ENCODE measurements at places on chromosomes 11 and 22.

DNA sequence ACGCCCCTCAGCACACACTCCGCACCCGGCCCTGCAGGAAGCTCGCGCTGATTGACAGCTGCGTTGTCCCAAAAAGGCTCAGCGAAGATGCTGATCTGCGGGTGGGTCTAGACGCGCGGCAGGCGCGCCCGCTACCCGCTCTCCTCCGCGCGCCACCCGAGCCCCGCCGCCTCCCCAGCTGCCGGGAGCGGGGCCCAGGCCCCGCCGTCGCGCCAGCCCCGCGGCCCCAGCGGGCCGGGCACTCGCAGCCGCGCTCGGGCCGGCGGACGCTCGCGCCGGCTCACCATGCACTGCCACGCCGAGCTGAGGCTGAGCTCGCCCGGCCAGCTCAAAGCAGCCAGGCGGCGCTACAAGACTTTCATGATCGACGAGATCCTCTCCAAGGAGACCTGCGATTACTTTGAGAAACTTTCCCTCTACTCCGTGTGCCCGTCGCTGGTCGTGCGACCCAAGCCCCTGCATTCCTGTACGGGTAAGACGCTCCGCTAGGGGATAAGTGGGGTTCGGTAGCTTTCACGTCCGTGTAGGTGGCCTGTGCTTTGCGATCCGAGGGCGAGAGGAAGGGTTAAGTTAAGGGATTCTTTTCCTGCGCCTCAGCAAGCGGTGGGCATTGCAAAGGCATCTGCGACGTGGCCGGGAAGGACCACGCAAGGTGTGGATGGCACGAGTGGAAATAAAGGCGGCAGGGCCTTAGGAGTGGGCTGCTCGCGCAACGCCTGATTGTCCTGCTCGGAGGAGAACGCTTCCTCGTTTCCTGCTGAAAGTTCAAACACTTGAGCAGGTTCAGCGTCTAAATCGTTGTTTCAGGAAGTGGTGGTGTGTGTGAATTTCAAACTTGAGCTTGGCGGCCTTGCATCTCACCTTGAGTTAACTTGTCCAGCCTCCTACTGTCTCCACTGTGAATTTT, at the start of gene BARX2:
TSS of gene BARX2 (plus strand) at position 98 of the 907 bp plus-strand sequence. CDS start at position 286, 188 bp downstream.
- DNase-seq = peak; percentile 63

- DNase-seq = no peak
Measured at GRCh38 chr11:110928391-110928790, 216.2 kb upstream of the ARHGAP20 start.

DNA sequence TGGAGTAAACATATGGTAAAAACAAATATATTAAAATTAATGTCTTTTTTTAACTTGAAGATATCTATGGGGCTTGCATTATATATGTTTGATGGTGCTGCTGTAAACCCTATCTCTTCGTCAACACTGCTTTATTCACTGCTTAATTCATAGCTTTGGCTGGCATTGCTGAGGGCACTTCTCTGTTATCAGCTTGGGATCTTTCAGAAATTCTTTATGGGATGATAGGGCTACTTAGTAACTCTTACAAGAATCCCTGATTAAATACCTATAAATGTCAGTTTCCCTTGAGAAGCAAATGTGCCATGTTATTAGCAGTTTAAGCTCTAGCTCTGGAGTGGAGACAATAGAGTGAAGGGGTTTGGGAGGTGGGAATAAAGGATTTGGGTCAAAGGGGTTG, 112.3 kb downstream of the SWAP70 start:
- DNase-seq = no peak

GRCh38 chr11:6638429-6638828, 17.2 kb downstream of the DCHS1 start:
- DNase-seq = no peak

DNA sequence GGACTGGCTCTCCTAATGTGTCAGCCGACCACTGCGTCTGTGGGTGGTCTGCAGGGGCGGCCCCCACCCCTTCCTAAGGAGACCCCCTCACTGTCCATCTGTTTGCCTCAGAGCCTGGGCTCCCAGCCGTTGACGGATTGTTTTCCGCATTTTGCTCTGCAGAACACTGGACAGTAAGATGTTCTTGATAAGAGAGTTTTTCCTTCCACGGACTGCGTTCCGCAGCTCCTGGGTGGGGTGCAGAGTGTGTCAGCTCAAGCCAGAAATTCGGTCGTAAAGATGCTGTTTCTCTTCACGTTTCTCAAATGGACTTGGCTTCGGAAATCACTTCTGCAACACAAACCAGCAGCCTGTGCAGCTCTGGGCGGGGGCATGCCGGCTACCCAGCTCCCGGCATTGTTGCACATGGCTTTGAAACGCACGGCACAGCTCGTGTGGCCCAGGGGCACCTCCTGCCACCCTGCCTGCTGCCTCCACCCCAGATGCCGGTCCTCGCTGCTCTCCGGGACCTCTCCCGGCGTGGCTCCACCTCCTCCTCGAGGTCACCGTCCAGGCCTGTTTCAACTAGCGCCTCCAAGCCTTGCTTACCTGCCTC, 2.9 kb upstream of the MRGPRG start:
- DNase-seq = no peak

DNA sequence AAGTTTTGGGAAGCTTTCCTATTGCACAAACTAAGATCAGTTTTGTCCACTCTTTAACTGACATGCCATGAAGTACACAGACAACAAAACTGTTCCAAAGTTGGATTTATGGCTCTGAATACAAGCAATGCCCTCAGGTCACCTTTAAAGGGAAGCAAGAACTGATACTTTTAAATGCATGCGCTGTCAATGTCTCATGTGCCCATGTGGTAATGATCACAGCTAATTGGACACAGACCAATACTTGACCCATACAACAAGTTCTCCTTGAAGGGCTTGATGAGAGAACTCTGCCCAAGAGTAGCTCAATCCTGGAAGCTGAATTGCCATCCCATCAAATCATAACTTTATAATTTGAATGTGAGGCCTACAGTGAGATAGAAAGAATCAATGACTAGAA, 624.9 kb downstream of the ETS1 start:
- no peak for DNase-seq

- DNase-seq = no peak
Measured at GRCh38 chr11:122598971-122599370, 56.6 kb upstream of the UBASH3B start.

- no peak for DNase-seq
Measured at GRCh38 chr11:128181088-128181480, 406.3 kb downstream of the ETS1 start.

- peak; percentile 95 for DNase-seq
Measured at GRCh38 chr22:50200461-50201190, at the start of gene SELENOO. Gene SELENOO, plus strand, starts transcription at chr22:50201011. Its CDS starts 26 bp downstream, at chr22:50201037.

- DNase-seq = no peak
Measured at GRCh38 chr11:45083544-45084087, 62.8 kb upstream of the PRDM11 start.

- DNase-seq = no peak
Measured at GRCh38 chr11:30788849-30789248, 202.7 kb upstream of the MPPED2 start.

GRCh38 chr22:40535189-40535512, 101.4 kb downstream of the MRTFA start:
- DNase-seq = no peak

All from head of caudate nucleus (tissue), 42 donors.